Lower leg skin (tissue), 4 donors: ENCODE measurements at places on chromosomes 4 and X. TPM values are rescaled to one million over a fixed set of nuclear protein-coding genes. Genes with fewer than 3 reads are reported as not detected.

- no peak for DNase-seq
These were observed 1793.7 kb upstream of the TENM3 start for GRCh38 chr4:180449395-180449956.

GRCh38 chr4:78242071-78242470 is 184.9 kb downstream of the FRAS1 start:
- DNase-seq = no peak

Gene MSMO1
- 128 TPM for total RNA-seq

DNA sequence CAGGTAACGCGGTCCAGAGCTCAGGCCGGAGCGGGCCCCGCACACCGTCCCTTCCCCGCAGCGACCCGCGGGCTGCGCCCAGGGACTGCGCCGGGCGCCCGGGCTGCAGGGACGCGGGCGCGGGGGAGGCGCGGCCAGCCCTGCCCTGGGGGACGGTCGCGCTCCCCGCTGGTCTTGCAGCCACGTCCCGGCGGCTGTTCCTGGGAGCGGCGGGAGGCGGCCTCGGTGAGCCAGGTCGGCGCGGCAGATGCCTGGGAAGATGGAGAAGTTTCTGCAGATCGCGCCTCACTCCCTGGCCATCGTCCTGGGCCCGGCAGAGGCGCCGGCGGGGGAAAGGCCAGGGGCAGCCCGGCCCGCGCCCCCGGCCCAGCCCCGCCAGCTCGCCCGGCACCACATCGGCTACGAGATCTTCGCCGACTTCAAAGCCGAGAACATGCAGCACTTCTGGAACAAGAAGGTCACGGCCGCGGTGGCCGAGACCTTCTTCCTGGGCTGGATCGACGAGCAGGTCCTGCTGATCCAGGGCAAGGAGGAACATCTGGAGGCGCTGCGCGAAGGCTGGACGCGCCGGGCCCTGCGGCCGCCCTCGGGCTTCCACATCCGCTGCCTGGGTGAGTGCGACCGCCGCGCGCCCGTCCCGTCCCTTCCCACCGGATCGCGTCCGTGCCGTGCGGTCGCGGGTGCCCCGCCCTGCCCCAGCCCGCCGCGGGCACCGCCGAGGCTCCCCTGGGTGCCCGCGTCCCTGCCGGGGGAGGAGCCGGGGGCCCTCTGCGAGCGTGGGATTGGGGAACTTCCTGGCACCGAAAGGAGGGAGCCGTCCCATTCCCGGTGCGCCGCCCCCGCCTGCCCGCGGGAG is 107.4 kb upstream of the STOX2 start:
- no peak for DNase-seq

DNA sequence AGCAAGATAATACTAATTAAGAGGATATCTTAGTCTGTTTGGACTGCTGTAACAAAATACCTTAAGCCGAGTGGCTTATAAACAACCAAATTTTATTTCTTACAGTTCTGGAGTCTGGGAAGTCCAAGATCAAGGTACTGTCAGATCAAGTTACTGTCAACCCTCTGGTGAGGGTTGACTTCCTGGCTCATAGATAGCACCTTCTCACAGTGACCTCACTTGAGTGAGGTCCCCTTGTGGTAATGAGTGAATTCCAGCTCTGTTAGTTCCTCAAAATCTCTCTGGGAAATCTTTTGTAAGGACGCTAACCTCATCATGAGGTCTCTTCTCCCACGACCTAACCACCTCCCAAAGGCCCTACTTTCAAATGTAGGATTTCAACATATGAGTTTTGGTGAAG is 36.9 kb upstream of the ADGRA3 start:
- DNase-seq = no peak

Gene TLR10
- total RNA-seq = 0.21 TPM

- no peak for DNase-seq
These were observed 206.5 kb downstream of the ENOX2 start for GRCh38 chrX:130696542-130696941.

GRCh38 chrX:111124418-111124817 is 28.4 kb downstream of the PAK3 start:
- DNase-seq = no peak

Gene FAM236A
- not detected for total RNA-seq

DNA sequence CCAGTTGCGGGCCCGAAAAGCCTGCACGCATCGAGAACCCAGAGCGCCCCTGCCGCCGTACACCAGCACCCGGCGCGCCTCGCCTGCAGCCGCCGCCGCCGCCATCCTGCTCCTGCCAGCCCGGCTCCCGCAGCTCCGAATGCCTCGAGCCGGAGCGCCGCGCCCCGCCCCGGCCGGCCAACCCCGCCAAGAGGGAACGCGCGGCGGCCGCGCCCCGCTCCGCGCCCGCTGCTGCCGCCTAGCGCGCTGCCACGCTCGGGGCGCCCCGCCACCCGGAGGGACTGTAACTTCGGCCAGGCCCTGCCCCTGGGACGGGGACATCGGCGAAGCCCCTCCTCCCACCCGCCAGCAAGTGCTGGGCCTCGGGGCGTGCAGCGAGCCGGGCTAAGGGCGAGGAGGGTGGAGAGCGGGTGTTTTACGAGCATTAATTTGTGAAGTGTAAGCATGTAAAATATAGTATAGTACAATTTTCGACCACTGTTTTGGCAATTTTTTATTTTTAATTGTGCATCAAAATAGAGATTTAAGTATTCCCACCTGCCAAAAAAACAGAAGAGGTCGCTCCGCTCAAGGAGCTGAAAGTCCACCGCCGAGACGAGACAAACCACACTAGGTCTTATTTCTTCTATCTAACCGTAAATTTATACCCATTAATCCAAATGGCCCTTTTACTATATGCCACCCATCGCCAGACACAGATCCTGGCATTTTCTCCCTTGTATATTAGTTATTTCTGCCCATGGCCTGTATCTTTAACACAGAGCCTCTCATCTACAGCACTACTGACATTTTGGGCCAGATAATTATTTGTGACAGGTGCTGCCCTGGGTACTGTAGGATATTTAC is at the start of gene QDPR:
TSS of gene QDPR (minus strand) at position 141 of the 846 bp plus-strand sequence. CDS start at position 105, 36 bp downstream.
- peak; percentile 93 for DNase-seq

DNA sequence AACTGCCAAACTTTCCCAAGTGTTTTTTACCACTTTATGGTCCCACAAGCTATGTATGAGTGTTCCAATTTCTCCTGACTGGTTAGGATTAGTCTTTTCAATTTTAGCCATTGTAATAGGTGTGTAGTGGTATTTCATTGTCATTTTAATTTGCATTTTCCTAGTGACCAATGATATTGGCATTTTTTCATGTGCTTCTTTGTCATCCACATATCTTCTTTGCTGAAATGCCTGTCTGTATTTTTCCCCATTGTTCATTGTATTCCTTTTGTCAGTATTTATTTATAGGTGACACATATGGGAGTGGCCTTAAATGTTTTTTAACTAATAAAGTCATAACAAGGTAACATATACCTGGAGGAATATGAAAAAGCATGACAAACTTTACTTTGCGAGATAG is 9.2 kb upstream of the UBE2D3 start:
- DNase-seq = no peak

GRCh38 chrX:17700976-17701375 is 36.3 kb upstream of the SCML1 start:
- DNase-seq = no peak

- DNase-seq = no peak
These were observed 196.8 kb upstream of the FAT1 start for GRCh38 chr4:186920483-186920882.

GRCh38 chrX:47584714-47585113 is 2.5 kb downstream of the TIMP1 start:
- no peak for DNase-seq

Gene ACSL1
- 190 TPM for total RNA-seq

Gene INTS12
- 18.7 TPM for total RNA-seq

DNA sequence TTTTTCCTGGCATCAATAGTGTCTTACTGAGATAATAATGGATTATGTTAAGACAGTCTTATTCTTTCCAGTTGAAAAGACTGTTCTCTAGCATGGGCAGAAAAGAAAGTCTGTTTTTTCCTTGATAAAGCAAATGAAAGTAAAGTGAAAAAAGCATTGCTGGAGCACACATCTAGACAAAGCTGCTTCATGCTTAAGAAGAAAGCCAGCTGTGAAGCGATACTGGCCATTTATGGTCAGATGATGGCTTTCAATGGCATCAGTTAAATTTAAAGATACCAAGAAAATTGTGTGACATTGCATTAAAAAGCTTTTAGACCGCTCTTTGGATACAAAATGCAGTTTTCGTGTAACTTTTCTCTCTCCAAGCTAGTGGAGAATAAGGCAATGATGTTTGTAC is 242.1 kb upstream of the TRAM1L1 start:
- DNase-seq = no peak

DNA sequence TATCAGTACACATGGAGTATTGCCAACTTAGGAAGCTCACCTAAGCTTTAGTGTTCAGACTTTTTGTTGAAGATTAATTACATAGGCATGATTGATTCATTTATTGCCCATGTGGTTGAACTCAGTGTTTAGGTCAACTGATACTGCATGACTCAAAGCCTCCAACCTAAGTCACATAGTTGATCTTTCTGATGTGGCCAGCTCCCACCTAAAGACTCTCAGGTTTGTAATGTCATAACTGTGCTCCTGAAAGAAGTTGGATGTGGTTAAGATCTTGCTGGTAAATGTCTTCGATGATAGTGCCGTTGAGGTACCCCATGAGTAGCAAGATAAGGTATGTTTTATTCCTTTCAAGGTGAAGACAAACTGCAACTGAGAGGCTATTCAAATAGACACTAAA is 192.5 kb downstream of the EDA start:
- no peak for DNase-seq
